ENCODE measurements at places on chromosomes 7 and 10.

DNA sequence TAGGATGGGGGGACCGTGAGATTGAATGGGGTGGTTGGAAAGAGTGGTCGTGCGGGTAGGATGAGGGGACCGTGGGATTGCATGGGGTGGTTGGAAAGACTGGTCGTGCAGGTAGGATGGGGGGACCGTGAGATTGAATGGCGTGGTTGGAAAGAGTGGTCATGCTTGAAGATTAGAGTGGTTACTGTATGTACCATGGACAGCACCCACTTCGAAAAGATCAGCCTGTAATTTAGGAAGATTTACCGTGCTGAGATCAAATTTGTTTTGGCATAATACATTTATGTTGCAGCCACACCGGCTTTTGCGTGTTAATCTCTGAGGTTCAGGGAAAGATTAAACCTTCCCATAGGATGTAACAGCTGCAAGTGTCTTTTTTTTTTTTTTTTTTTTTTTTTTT is 495.2 kb upstream of the ADARB2 start:
- DNase-seq = no peak

DNA sequence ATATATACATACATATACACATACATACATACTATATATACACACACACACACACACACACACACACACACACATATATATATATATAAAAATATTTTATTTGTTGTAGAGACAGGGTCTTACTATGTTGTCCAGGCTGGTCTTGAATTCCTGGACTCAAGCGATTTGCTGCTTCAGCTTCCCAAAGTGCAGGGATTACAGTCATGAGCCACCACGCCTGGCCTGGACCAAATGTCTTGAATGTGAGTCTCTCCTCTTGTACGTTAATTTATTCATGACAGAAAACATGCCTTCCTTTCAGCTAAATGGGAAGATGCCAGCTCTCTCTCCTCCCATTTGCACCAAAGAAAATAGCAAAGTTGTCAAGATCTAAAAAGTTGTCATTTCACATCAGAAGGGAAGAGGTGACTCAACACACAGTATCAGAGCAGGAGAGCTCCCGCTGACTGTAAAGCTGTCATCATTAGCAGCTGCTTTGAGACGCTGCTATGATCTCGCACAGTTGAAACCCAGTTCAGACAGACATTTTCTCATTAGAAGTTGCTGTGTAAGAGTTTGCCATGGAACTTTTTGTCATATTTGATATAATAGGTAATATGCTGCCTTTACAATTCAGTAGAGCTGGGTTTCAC is 224.3 kb downstream of the SFMBT2 start:
- no peak for DNase-seq

DNA sequence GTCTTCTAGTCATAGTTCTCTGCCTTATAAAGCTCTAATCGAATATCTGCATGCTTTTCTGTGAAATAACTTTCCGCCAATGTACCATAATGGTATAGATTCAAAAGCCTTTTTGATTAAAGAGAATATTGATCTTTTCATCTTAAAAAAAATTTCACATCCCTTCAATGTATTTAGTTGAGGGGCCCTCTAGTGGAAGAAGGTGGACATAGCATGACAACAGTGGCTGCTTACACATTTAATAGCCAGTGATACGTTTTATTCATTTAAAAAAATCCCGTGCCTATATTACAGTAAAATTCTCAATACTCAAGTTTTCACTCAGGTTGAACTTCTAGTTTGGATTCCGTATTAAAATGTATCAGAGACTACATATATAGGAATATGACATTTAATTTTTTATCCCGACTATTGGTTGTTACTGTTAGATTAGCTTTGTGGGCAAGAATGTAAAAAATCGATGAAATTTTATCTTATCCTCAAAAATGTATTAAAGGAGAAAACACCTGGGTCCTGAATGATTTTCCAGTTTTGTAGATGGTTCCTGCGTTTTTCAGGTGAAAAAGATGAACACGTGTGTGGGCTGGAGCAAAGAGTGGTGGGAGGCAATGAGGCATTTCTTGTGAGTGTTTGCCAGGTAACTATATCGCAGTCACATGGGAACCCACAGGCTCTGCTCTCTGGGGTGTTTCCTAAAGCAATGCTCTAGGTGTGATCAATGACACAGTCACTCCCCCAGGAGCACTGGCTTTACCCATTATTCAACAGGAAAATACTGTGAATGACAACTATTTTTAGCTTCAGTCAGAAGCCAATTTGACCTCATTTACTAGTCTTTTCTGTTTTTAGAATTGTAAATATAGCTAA is 24.1 kb upstream of the PNLIP start:
- DNase-seq = no peak

DNA sequence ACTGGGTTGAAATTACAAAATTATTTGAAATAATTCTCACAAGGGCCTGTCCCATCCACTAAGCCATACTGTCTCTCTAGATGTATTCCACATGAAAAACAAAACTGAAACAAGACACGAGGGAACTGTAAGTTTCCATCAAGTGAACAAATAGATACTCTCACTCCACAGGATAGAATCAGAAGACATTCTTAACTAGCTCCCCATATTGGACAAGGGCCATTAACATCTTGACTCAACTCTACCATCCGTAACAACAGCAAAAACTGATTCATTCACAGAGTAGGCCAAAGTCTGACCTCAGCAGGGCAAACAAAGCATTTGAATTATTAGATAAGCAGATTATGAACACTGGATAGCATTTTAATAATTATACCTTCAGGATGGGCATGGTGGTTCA is 29.1 kb downstream of the UBE2H start:
- DNase-seq = peak; percentile 56

- no peak for DNase-seq
Observed at GRCh38 chr7:19369182-19369581, 224.0 kb upstream of the FERD3L start.

- DNase-seq = no peak
Observed at GRCh38 chr10:82394122-82394521, 519.1 kb downstream of the NRG3 start.

All from pulmonary artery endothelial cell (primary cell).